Activated CD4-positive, alpha-beta T cell treated with anti-CD3 and anti-CD28 coated beads, Interleukin-2, amount 50 U/mL, for 1 hour (primary cell): ENCODE measurements at places on chromosomes 7 and 10.
A peak's percentile ranks its signal among the peaks of the same experiment; 100 is the strongest.

- DNase-seq = no peak
Observed at GRCh38 chr10:60187691-60188090, 202.0 kb downstream of the ANK3 start.

- no peak for DNase-seq
Observed at GRCh38 chr10:7773845-7774801, 13.7 kb downstream of the KIN start.

DNA sequence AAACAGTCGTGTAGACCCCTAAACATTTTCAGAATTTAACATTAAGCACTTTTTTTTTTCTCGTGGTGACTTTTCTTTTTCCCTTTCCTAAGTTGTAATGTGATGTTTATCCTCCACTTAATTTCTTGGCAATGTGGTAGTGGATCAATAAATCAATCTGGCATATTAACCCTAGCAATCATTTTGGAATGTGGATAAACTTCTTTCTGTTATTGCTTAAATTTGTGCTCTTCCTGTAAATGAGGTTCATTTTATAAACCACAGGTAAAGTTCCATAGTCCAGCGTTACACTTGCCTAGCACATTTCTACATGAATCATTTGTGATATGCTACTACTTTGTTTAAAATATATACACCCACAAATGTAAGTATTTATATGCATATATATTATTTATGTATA is 247.4 kb upstream of the ETV1 start:
- no peak for DNase-seq

GRCh38 chr10:76119515-76119914 is 688.1 kb downstream of the LRMDA start:
- DNase-seq = no peak

GRCh38 chr10:102485093-102485784 is 17.3 kb downstream of the ACTR1A start:
- DNase-seq = no peak

GRCh38 chr7:142784716-142785115 is 13.9 kb downstream of the PRSS2 start:
- DNase-seq = peak; percentile 41

DNA sequence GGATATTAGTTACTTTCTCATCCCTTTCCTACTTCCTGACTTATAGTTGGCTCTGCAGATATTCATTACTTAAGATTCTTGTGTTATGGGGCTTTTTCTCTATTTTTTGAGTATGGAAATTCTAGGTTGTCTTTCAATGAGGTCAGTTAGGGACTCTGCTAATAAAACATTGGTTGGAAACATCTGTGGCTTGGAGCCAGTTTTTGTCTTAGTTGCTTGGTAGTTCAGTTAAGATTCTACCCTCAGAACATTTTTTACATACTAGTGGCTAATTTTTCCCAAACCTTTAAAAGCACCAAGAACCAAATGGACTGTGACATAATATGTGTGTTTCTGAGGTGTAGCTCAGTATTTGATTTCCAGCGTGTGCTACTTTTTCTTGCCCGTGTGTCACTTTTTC is 305.6 kb upstream of the FZD1 start:
- DNase-seq = no peak

- DNase-seq = no peak
Observed at GRCh38 chr10:124763267-124763666, 19.1 kb upstream of the FAM53B start.

DNA sequence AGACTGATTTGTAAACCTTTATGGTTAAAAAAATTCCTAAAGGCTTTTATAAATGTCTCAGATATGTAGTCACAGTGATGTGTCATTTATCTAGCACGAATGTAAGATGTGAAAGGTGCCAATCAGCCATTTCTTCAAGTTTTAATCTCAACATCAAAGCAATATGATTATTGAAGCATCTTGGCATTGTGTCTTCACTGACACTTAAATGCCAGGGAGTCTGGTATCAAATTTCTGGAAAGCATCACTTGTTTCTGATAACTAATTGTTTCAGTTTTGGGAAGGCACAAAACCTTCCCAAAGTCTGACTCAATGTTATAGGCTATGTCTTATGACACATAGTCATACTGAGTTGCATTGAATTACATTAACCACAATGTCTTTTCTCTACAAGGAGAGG is 492.0 kb upstream of the CNTNAP2 start:
- DNase-seq = no peak

- DNase-seq = no peak
Observed at GRCh38 chr10:72027498-72027897, 60.9 kb downstream of the SPOCK2 start.

DNA sequence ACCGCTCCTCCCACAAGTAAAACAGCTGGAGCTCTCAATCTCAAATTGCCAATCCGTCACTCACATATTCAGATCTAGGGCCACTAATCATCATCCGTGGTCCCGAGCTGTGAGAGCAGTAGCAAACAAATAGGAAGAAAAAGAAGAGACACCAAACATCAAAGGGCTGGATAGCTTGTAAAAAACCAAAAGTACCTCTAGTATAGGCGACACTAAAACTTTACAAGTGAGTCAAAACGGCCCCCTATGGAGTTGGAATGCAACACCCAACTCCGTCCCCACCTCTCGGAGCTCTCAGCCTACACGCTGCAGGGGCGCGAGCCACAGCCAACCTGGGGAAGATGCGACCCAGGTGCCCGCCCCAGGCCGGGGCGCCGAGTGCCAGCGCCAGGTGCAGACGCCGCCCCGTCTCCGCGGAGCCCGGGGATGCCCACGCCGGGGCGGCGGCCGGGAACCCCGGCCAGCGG is 581 bp downstream of the FAM3C start:
- DNase-seq = peak; percentile 41

DNA sequence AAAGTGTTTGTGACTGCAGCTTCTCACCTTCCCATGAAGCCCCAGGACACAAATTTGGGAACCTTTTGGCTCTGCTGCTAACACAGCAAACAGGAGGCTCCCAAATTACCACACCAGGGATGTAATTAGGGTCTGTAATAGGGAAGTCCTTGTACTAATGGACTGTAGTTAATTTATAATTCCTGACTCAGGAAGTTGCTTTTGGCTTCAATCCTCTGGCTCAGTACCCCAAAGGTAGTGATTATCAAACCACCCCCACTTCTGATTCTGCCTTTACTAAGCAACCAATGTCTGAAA is 3.8 kb upstream of the MALSU1 start:
- DNase-seq = no peak

DNA sequence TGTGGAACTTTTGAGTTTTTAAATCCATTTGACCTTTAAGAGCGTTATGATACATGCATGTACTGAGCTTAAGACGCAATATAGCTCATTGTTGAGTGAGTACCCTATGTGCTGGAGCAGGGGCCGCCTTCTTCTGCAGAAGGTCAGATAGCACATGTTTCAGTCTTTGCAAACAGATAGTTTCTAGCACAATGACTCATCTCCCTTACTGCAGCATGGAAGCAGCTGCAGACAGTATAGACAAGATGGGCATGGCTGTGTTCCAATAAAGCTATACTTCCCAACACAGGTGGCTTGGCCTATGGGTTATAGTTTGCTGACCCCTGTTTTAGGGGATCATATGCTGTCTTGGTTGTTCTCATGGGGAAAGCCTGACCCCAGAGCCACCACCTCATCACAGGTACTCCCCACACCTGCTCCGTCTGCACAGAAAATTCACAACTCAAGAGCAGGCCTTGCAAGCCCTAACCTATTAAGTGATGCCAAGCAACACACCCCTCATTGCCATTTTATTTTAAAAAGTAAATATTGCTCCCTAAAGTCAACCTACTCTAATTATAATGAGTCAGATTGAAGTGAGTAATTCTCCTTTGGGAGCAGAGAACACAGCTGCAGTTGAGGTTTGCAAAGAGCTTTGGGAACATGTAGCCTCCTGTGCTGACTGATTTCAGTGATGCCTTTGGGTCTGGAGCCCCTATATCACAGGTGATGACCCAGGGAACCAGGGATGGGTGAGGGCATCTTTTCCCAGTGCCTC is 330.1 kb downstream of the PAXIP1 start:
- DNase-seq = no peak

DNA sequence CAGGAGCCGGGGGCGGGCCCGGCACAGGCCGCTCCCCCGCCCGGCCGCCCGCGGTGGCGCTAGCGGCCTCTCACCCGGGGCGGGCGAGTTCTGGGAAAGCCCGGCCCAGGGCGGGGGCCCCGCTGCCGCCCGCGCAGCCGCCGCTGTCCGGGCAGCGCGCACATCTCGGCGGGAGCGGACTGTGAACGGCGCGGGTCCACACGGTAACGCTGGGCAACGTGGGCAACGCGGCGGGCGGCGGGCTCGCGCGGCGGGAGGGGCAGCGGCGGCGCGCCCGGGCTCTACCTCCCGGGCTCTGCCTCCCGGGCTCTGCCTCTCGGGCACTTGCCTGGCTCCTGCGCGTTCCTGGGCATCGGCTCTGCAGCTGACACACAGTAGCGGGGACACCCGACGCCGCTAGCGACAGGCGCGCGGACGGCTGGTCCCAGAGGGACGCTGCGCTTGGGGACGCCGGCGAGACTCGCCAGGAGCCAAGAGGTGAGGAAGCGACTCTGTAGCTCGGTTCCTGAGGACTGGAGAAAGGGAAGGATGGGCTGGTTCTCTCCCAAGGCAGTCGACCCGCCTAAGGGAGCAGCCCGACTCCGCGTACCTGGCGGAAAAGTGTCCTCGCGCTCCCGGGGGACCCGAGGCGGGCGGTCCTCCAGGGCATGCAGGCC is at the start of gene PLCE1:
Gene PLCE1 (plus strand): TSS at position 150 of the 656 bp plus-strand sequence. CDS start 37,116 bp downstream, outside the sequence.
- no peak for DNase-seq

- no peak for DNase-seq
Observed at GRCh38 chr7:5418285-5418582, 5.4 kb downstream of the TNRC18 start.

DNA sequence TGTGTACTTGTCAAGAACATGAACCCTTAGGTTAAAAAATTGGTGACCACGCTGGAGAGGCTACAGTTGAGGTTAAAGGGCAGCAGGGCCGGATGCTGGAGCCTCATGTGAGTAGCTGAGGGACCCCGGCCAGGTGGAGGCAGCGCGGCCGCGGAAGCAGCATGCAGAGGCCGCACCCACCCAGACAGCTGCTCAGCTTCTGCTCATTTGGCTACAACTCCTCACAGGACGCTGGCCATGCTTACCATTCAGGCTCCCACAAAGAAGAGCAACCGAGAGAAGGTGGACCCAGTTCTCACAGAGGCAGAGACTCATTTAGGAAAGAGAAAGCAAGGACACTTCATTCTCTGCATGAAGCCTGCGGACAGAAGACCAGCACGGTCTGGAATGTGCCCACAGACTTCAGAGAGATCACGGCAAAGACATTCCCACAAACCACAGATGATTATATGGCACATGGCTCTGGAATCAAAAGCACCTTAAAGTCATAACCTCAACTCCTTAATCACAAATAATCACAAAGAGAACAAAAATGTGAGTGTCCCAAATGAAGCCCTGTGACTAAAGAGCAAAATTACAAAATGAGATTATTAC is 94.4 kb downstream of the VOPP1 start:
- no peak for DNase-seq

- no peak for DNase-seq
Observed at GRCh38 chr7:18495412-18496340, at the start of gene HDAC9. TSS of gene HDAC9 (plus strand) at chr7:18495749. CDS start at chr7:18496303, 554 bp downstream.

GRCh38 chr7:50396856-50397255 is 53.3 kb downstream of the FIGNL1 start:
- no peak for DNase-seq

- no peak for DNase-seq
Observed at GRCh38 chr10:13420532-13421307, 72.6 kb upstream of the SEPHS1 start.

GRCh38 chr7:82677493-82677892 is 233.9 kb upstream of the CACNA2D1 start:
- peak; percentile 8 for DNase-seq

- no peak for DNase-seq
Observed at GRCh38 chr7:97174303-97174702, 56.8 kb downstream of the SDHAF3 start.

DNA sequence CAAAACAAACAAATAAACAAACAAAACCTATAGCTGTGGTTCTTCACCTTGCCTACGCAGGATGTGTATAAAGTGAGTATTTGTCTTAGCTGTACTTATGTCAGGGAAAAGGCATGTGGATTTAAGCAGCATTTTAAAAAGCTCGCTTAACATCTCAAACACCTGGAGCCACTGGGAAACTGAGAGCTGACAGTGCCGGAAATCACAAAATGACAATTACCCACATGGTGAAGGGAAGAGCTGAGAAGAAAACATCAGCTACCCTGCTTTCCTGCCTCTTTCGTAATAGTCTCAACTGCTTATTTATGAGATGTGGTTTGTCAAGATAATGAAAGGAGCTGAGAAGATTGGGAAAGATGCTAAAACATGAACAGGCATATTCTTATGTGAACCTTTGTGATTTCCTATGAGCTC is 31.1 kb upstream of the MSMB start:
- no peak for DNase-seq

DNA sequence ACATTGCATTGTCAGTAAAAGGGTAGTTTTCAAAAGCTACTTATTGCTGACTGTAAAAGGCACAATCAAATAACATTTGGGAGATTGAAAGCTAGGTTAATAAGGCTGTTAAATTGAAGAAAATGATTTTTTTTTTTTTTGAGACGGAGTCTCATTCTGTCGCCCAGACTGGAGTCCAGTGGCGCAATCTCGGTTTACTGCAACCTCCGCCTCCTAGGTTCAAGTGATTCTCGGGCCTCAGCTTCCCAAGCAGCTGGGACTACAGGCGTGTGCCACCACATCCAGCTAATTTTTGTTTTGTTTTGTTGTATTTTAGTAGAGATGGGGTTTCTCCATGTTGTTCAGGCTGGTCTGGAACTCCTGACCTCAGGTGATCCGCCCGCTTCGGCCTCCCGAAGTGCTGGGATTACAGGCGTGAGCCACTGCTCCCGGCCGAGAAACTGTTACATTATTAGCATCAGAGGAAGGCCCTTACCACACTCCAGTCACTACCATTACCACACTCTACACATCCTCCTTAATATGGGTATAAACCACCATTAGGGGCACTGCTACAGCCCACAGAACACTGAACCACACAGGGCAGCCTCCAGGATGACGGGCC is 1.0 kb downstream of the CYP51A1 start:
- no peak for DNase-seq

GRCh38 chr10:117928281-117928680 is 118.5 kb downstream of the RAB11FIP2 start:
- no peak for DNase-seq

GRCh38 chr7:38323156-38323555 is 49.7 kb upstream of the TARP start:
- DNase-seq = no peak

- no peak for DNase-seq
Observed at GRCh38 chr10:60025279-60025678, 118.9 kb upstream of the CCDC6 start.

- DNase-seq = no peak
Observed at GRCh38 chr7:101990811-101991418, 173.5 kb downstream of the CUX1 start.

- no peak for DNase-seq
Observed at GRCh38 chr7:94109556-94109955, 105.4 kb upstream of the BET1 start.

DNA sequence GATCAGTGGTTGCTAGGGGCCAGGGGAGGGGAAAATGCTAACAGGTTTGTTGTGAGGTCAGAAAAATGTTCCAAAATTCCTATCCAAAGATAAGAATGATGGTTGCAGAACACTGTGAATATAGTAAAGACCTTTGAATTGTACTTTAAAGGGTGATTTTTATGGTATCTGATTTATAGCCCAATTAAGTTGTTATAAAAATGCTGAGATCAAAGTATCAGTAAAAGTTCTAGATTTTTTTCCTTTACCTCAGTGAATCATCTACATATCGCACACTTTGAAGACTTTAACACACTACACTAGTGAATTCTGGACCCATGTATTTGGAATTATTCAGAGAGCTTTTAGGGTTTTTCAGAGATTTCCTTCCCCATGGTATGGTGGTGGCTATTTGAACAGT is 275.4 kb downstream of the WDR37 start:
- no peak for DNase-seq
